NCI-H1417 treated with DMSO at 0.1 percent for 48 hours (cell line): ENCODE measurements at places on chromosomes 2 and 18.

DNA sequence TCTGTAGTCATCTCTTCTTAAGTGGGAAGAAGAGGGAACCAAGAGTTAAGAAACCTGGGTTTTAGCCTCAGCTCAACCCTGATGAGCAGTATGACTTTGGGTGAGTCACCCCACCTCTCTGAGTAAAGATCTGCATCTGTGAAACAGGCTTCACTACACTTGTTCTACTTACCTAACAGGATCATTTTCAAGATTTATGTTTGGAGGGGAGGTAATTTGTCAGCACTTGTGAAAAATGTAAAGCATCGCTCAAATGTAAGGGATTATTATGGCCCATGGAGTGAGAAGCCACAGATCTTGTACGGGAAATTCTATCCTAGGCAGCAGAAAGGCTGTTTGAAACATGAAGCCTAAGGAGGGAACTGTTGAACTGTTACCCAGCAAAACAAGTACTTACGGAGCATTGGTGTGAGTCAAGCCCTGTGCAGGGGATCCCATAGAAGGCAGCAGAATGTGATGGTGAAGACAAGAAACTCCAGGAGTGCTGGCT, 160.6 kb downstream of the PRKCE start:
- DNase-seq: no peak

DNA sequence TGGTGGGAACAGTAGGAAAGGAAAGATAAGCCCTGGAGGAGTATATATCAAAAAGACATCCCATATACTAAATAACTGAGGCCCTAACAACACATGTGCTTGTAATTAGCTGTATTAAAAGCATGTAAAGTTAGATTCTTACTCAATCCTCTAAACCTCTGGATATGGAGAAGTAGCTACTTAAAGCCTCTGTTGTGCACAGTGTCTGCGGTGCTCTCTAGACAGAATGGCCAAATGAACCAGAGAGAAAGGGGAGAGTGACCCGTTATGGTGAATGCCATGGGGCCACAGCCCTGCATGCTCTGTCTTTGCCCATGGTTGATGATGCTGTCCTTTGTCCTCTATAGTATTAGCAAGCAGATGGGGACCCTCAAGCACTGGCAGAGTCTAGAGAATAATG, 104.4 kb upstream of the SLC8A1 start:
- DNase-seq: no peak

- no peak for DNase-seq
Measured at GRCh38 chr2:223055836-223056235, 3.8 kb downstream of the KCNE4 start.

- no peak for DNase-seq
Measured at GRCh38 chr2:160375802-160376469, 117.7 kb downstream of the RBMS1 start.

GRCh38 chr2:161746891-161747535, 122.8 kb downstream of the SLC4A10 start:
- no peak for DNase-seq

- no peak for DNase-seq
Measured at GRCh38 chr18:58104096-58104495, 60.1 kb downstream of the NEDD4L start.

GRCh38 chr2:128466376-128466775, 147.7 kb upstream of the HS6ST1 start:
- no peak for DNase-seq

- no peak for DNase-seq
Measured at GRCh38 chr18:63887424-63887823, at the start of gene SERPINB2. SERPINB2 (plus strand) TSS chr18:63887705; CDS start chr18:63891445, 3,740 bp downstream.

DNA sequence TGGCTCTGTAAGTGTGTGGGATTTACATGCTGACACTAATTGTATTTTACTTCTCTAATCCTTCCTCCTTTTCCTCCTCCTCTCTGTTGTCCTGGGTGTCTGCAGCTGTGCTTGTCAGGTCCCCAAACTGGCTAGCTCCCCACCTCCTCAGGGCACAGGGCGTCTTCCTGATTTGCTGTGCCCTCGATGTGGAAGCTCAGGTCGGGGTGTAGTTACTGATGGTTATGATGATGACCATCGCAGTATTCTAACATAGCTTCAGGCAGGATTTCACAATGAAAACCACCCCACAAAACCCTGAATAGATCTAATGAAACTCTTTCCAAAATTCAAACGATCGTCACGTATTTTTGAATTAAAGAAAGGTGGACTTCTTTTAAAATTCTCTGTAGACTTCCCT, 428.4 kb downstream of the TGIF1 start:
- DNase-seq: no peak

- DNase-seq: no peak
Measured at GRCh38 chr2:135494917-135495316, 36.1 kb downstream of the ZRANB3 start.

DNA sequence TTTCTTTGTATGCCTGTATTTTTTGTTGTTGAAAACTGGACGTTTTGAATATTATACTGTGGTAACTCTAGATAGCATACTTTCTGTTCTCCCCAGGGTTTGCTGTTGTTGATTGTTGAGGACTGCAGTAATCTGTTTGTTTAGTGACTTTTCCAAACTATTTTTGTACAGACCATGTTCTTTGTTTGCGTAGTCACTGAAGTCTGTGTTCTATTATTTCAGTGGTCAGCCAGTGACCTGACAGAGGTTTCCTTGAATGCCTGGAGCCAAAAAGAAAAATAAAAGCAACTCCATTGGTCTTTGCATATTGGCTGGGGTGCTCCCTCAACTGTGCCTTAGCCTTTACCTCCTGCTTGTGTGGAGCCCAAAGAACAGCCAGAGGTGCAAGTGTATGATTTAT, 42.7 kb upstream of the PHLPP1 start:
- DNase-seq: no peak

DNA sequence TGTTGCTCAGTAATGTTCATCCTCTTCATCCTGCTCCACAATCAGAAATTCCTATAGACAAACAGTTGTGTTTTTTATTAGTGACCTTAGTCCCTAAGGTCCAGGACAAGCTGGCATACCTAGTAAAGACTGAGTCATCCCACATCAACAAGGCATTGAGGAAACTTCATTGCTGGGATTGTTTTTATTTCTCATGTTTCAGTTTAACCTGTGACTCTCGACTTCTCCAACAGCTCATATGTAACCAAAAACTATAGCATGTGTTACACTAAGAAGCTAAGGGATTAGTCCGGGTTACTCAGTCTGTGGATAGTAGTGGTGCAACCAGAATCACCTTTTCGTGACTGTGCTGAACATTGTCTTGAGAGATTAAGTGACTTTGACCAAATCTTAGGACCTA, 292.1 kb downstream of the RDH14 start:
- DNase-seq: no peak

DNA sequence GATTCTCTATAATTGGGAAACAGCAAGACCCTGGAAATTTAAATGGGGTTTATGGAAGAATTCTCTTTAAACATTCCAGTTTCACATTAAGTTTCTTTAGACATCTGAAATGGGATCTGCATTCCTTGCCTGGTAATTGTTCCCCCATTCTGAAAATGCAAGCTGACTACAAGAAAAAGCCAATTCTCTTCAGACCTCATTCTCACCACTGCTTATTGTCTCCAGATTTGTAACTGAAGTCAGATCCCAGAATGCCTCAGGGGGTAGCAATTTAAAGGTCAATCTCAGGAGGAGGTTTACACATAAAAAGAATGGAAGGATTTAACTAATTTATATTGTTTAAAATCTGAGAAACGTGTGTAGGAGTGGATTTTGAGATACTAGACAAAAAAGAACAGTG, 41.2 kb downstream of the COL3A1 start:
- DNase-seq: no peak

DNA sequence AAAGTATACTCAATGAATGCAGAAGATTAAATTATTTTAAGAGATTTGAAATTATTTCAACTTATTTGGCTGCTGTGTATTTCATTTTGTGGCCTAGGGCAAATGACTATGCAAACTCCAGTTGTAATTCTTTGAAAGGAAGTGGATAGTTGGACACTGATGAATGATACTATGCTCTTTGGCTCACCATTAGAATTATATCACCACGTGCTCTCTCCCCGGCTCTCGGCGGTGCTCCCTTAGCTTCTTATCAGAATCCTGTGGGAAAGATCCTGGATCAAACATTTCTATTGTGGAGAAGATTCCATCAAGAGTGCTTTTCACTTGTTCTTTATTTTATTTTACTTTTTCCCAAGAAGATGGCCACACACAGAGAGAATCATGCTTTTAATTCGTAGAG, 55.2 kb downstream of the ADCYAP1 start:
- no peak for DNase-seq

- DNase-seq: no peak
Measured at GRCh38 chr2:122514451-122514996, 759.1 kb downstream of the TSN start.

- no peak for DNase-seq
Measured at GRCh38 chr2:235859651-235860050, 308.5 kb downstream of the GBX2 start.

- no peak for DNase-seq
Measured at GRCh38 chr2:217785544-217786045, 217.2 kb downstream of the TNS1 start.

DNA sequence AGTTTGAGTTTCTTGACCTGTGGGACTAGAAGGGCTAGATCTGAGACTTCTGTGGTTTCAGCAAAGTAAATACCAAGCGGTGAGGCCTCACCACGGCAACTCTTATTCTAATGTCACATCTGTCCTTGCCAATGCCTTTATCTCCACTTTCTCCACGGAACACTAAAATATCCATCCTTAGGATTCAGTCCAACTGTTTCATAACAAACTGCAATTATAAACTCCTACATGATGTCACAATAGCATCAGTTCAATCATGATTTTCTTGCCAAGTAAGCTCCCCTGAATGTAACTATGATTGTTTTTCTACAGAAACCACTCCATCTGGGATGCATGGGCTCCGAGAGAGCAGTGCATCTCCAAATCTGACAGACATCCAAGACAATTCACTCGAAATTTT, 79.6 kb downstream of the LRATD1 start:
- DNase-seq: no peak

GRCh38 chr2:218963601-218964000, 4.1 kb downstream of the CDK5R2 start:
- no peak for DNase-seq

DNA sequence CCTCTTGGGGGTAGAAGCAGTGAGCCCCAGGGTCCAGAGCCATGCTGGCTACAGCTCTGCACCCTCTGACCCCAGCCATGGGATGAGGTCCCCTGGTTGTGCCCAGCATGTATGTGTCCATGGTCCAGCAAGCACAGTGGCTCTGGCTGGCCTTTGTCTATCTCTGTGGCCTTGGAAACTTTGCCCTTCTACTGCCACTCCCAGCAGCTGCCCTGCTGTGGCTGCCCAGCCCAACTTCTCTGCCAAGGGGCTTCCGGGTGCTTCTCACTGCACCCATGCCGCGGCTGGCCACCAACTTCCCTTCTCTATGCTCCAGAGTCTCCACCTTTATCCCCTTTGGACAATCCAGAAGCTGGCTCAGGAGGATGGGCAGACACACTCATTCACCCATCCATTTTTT, 18.8 kb downstream of the TMEM185B start:
- no peak for DNase-seq

DNA sequence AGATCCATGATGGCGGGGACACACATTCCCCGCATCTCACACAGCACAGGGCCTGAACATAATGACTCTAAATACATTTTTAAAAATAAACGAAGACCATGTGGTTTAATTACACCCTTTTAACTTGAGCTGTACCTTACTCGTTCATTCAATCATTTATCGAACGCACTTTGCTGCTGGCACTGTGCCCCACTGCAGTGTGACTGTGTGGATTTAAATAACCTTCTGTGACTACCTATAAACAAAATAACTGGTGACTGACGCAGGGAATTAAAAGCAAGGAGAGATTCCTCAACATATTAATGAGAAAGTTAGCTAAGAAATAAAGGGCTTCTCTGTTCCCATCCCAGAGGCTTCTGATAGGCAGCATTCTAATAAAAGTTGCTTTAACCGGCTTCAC, 10.9 kb upstream of the FZD7 start:
- no peak for DNase-seq

DNA sequence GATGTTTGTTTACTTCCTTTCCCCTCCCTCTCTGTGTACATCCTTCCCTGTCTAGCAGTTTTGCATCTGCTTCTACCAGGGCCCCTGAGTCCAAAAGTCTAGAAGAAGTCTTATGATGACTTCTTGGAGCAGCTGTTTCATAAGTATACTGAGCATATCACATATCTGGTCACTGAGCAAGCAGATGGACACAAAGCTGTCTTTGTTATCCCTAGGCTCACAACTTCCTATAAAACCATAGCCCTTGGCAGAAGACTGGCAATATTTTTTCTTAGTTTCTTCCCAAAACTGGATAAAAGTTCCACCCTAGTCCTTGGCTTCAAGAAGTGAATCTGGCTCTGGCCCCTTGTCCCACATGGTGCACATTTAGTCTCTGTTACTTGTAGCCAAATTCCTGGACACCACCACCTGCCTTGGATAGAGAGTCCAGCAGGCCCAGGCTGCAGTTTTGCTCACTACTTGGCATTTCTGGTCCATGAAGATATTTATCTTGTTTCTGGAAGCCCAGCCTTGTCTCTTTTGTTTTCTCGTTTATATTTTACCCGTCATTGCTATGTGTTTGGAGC, 22.5 kb downstream of the THOC1 start:
- no peak for DNase-seq

DNA sequence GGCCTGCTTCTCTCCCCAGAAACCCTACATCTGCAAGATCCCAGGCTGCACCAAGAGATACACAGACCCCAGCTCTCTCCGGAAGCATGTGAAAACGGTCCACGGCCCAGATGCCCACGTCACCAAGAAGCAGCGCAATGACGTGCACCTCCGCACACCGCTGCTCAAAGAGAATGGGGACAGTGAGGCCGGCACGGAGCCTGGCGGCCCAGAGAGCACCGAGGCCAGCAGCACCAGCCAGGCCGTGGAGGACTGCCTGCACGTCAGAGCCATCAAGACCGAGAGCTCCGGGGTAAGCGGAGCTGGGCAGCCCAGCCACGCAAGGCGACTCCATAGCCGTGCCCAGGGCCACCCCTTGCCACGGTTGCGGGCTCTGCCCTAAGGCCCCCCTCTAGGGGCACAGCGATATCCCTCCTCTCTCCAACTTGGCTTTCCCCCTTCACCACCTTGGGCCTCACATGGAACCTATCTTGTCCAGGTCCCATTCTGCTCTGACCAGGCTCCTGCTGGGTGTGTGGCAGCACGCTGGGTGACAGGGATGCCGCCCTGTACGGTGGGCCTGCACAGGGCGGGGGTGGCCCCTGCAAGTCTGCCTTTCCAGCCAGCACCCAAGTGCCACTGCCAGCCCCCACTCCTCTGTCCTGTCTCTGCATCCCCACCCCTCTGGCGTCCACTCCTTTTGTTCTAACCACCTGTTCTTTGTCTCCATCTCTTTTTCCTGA, 248.9 kb downstream of the GLI2 start:
- DNase-seq: no peak
